ENCODE measurements at places on chromosomes 6 and 20. TPM values are rescaled to one million over a fixed set of nuclear protein-coding genes. Genes with fewer than 3 reads are reported as not detected.

Gene RIMS4
- total RNA-seq = not detected

Gene THBD
- total RNA-seq = 4.0 TPM

Gene CFAP206
- 0.20 TPM for total RNA-seq

Gene TUBB1
- 0.31 TPM for total RNA-seq

Gene BTNL2
- total RNA-seq = not detected

Gene HIVEP2
- 3.9 TPM for total RNA-seq

Gene BPI
- total RNA-seq = not detected

Gene RAB44
- total RNA-seq = 0.07 TPM

Gene EPB41L1
- total RNA-seq = 6.8 TPM

Gene SALL4
- 0.37 TPM for total RNA-seq

Gene WFDC2
- 2.8 TPM for total RNA-seq
